ENCODE measurements at places on chromosomes 11 and 22.

GRCh38 chr22:20799449-20799848 lies 25.5 kb downstream of the SERPIND1 start:
- no peak for DNase-seq

- DNase-seq: no peak
These were observed 910.4 kb downstream of the METTL15 start for GRCh38 chr11:29018631-29019030.

GRCh38 chr11:72625691-72626413 lies 48.4 kb downstream of the PDE2A start:
- DNase-seq: no peak

DNA sequence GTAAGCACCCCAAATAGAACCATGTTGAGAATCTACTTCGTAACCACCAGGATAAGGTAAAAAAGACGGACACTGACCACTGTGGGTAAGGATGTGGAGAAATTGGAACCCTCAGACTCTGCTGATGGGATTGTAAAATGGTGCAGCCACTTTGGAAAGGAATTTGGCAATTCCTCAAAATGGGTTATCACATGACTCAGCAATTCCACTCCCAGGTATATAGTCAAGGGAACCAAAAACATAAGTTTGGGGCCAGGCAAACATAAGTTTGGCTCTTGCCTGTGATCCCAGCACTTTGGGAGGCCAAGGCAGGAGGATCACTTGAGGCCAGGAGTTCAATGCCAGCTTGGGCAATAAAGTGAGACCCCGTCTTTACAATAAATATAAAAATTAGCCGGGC lies 5.1 kb upstream of the CABP2 start:
- DNase-seq: no peak

DNA sequence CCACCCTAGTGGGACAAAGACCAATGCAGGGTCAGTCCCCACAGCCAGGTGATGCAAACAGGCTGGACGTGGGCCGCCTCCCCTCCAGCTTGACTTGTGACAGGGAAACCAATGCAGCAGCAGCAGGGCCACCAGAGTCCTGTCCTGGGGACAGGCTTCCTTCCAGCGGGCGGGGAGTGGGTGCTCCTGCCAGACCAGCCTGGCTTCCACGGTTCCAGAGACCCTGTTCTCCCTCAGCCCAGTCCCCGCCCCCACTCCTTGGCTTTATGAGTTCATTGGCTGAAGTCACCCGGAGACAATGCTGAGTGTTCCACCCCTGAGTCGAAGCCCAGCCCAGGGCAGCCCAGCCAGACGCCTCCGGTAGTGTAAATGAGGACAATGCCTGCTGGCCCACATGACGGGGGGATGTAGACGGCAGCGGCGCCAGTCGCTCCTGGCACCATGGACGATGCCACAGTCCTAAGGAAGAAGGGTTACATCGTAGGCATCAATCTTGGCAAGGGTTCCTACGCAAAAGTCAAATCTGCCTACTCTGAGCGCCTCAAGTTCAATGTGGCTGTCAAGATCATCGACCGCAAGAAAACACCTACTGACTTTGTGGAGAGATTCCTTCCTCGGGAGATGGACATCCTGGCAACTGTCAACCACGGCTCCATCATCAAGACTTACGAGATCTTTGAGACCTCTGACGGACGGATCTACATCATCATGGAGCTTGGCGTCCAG lies at the start of gene TSSK2:
TSS of gene TSSK2 (plus strand) at position 350 of the 726 bp plus-strand sequence. CDS start at position 442, 92 bp downstream.
- DNase-seq: no peak

DNA sequence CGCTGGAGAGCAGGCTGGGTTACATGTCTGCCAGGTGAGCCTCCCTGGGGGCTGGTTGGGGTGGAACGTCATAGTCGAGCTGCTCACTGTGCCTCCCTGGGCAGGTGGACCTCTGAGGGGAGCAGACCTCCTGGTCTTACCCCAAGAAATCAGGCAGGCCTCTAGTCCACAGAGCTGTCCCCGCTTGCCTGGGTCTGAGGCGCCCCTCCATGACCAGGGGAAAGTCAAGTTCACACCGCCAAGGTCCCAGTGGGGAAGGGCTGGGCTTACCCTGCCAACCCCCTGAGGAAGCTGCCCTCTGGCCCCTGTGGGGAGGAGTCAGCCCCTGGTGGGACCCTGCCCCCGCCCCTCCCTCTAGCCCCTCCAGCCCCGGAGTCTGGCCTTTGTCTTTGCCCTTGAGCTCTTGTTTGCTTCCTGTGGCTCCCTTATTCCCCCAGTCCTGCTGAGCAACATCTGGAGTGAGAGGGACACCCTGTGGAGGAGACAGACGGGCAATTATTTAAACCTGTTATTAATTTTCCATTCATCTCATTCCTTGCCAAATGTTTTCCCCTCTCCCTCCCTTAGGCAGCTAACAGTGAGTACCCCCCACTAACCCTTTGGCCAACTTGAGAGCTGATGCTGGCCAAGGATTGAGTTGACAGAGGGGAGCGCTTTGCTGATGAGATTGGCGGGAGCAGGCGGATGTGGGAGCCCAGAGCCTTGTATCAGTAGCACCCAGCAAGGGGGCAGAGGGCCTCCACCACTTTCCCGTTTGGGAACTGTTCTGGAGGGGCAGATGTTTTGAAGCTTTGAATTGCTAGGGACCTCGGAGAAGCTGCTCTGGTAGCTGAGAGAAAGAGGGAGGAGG lies 83.4 kb downstream of the CEP164 start:
- no peak for DNase-seq

GRCh38 chr22:36419912-36420882 lies 32.4 kb upstream of the MYH9 start:
- DNase-seq: no peak

DNA sequence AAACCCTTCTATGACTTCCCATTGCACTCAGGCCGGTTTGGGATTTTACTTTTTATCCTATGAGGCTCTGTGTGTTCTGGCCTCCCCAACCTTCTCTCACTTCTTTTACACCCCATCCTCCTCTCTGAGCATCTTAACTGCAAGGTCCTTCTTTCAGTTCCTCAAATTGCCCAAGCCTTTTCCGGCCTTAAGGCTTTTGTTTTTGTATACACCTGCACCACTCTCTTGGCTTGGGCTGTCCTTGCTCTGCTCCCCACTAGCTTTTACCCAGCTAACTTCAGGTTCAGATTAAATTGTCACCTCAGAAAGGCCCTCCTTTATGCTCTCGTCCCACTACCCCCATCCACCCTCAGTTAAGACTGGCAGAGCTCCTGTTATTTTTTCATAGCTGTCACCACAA lies 55.5 kb downstream of the FAM83F start:
- DNase-seq: no peak
